ENCODE measurements at places on chromosomes 1 and 21.

DNA sequence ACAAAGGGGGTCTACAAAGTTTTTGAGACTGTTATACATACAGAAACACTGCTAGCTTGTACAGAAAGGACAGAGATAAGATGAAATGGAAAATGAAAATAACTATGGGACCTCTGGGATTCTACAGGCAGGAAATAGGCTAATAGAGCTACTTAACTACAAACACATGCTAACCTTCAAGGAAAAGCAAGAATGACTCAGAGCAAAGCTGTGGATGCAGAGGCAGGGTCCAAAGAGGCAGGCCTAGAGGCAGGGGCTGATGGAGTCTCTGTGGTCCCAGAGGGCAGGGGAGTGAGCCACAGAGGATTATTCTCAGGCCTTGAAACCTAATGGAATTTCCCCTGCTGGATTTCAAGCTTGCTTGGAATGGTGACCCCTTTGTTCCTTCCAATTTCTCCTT is 18.7 kb upstream of the GOLT1A start:
- no peak for DNase-seq

DNA sequence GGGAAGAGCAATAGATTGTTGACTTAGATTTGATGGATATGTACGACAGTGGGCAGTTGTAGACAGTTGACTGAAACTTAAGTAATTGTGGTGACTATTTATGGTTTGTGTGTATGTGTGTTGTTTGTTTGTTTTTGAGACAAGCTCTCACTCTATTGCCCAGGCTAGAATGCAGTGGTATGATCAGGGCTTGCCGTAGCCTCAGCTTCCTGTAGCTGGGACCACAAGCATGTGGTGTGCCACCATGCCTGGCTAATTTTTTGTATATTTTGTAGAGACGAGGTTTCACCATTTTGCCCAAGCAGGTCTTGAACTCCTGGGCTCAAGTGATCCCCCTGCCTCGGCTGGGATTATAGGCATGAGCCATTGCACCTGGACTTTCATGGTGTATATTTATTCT is 9.8 kb downstream of the SDHC start:
- DNase-seq, result no peak

GRCh38 chr1:113879739-113880038 is 7.7 kb downstream of the BCL2L15 start:
- DNase-seq, result no peak

DNA sequence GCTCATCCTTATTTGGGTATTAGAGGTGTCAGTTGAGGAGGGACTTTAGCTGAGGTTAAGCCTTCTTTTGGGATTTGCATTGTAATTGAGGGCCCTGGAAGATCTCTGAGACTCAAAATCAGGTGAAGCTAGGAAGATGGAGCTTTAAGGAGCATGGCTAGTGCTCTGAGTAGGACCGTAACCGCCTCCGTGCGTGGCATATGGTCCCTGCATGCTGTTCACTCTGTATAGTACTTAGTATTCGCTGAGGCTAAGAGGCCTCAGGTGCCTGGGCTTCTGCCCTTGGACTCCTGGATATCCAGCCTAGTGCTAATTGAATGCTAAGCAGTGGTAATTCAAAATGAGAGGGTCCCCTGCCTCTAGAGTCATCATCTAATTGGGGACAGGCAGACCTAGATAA is 22.5 kb downstream of the NSUN4 start:
- DNase-seq, result no peak

- DNase-seq, result no peak
Measured at GRCh38 chr1:94716965-94717364, 103.2 kb upstream of the SLC44A3 start.

GRCh38 chr1:22296701-22297591 is 154.0 kb upstream of the WNT4 start:
- no peak for DNase-seq

DNA sequence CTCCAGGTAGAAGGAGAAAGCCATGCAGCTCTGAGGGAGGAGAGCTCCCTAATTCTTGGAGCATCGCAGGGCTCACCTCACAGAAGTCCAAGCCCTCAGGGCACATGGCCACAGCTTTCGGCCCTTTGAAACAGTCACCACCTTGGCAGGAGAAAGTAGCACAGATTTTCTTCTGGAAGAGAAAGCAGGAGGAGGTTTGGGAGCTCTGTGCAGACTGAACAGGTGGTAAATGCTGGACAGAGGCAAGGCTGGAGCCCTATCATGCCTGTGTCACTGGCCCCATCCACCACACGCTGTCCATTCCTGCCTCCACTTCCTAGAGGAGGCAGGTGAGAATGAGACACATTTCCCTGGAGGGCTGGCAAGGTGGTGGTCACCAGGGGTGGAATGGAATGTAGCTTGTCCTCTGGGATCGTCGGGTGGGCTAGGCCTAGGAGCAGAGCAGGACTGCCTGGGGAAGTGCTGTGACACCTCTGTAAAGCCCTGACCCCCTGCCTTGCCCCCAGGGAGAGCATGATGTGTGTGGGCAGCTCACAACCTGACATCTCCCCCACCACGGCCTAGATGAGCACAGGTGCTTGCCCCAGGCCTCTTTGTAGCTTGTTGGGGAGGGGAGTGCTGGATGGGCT is 2.8 kb upstream of the INPP5B start:
- DNase-seq, result no peak

- no peak for DNase-seq
Measured at GRCh38 chr1:18300376-18300775, 180.4 kb upstream of the KLHDC7A start.

Measured in stimulated activated CD8-positive, alpha-beta memory T cell treated with anti-CD3 and anti-CD28 coated beads, Interleukin-7, amount 100 ng/mL, for 1 hour (primary cell).